ENCODE measurements at places on chromosomes 2 and 18. TPM values are rescaled to one million over a fixed set of nuclear protein-coding genes. Genes with fewer than 3 reads are reported as not detected.

The OR6B3 gene
- not detected for total RNA-seq

The TNS1 gene
- total RNA-seq: 11.6 TPM

The FAM228A gene
- total RNA-seq: not detected

The LDLRAD4 gene
- total RNA-seq: 34.1 TPM

The MLPH gene
- 0.36 TPM for total RNA-seq

The ANKRD29 gene
- total RNA-seq: not detected

The ADD2 gene
- total RNA-seq: 54.0 TPM

The CRYBA2 gene
- not detected for total RNA-seq

The SAG gene
- total RNA-seq: not detected

The RPS27A gene
- total RNA-seq: 1,292 TPM

The UGT1A6 gene
- total RNA-seq: not detected

The NTSR2 gene
- not detected for total RNA-seq

The CXCR2 gene
- total RNA-seq: 0.49 TPM

The SIX3 gene
- not detected for total RNA-seq

The PAIP2B gene
- total RNA-seq: 2.9 TPM

The CENPA gene
- total RNA-seq: 3.9 TPM
